NCI-H1436 treated with DMSO at 0.1 percent for 48 hours (cell line): ENCODE measurements at places on chromosomes 11 and 22.

DNA sequence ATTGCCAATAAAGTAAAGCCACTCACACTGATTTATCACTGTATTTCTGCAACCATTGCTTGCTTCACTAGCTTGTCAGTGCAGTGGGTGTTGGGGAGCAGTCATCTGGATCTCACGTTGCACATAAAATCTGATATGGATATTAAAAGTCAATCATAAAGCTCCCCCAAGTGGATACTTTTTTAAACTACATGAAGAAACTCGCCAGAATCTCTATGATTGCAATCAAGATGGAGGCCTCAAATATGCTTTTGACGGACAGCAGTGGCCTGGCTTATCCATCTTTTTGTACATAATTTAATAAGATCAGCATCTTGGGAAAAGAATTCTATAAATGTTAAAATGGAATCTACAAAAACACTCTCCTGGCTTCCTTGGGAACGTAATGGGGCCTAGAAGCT lies 137.7 kb downstream of the WT1 start:
- peak; percentile 56 for DNase-seq

GRCh38 chr11:109486129-109486528 lies 64.1 kb downstream of the C11orf87 start:
- DNase-seq: peak; percentile 47

DNA sequence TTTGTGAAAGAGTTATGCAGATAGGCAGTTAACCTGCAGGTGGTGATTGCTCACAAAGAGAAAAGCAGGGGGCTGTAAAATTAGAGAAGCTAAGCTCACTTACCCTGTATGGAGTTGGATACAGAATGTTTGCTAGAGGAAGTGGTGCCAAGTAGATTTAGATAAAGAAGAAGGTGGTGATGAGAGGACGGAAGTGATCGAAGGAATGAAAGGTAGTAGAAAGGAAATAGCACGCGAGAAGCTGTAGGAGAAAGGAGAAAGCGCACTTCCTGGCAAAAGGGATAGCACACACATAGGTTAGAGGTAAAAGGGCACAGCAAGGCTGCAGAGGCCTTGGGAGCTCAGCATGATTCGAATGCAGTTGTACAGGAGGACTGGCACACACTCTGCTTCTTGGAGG lies 87.3 kb upstream of the CTSC start:
- DNase-seq: no peak

- DNase-seq: no peak
Observed at GRCh38 chr11:30553521-30554110, 32.5 kb downstream of the MPPED2 start.

DNA sequence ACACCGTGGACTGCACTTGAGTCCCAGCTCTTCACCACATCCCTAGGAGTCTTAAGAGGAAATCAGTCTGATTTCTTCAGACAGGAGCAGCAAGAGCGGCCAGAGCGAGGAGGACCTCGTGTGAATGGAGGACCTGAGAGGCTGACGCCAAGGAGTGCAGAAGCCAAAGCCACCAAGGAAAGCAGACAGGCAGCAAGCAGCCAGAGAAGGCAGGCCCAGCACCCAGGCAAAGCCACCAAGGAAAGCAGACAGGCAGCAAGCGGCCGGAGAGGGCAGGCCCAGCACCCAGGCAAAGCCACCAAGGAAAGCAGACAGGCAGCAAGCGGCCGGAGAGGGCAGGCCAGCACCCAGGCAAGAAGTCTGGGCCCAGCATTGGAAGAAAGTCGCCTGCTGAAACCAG lies 11.8 kb downstream of the CYB561A3 start:
- DNase-seq: no peak

GRCh38 chr11:43936076-43936475 lies 6.4 kb upstream of the C11orf96 start:
- DNase-seq: no peak

DNA sequence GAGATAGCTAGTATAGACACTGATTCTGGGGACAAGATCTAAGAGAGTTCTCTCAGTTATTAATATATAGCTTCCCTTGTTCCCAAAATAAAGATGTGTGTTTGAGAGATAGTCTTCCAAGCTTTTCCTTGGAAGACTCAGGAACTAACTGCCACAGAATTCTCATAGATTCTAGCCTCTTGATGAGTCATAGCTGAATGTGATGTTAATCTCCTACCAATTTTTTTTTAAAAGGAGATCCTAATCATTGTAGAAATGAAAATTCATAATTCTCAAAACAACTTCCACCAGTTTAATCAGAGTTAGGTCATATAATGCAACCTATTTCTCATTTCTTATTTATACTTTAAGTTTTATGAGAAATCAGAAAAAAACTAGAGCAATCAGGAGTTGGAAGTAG lies 148.8 kb downstream of the JRKL start:
- DNase-seq: no peak

DNA sequence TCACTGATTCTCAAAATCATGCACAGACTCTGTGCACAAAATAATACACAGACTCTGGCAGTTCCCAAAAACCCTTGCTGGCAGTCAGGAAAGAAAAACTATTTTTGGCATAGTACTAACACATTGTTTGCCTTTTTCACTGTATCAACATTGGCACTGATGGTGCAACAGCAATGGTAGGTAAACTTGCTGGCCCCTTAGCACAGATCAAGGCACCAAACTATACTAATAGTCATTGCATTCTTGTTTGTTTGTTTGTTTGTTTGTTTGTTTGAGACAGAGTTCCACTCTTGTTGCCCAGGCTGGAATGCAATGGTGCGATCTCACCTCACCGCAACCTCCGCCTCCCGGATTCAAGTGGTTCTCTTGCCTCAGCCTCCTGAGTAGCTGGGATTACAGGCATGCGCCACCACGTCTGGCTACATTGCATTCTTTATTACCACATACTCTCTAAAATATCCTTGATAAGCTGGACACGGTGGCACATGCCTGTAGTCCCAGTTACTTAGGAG lies 81.0 kb upstream of the SLC6A5 start:
- no peak for DNase-seq

- DNase-seq: no peak
Observed at GRCh38 chr11:131195661-131196517, 174.5 kb upstream of the NTM start.

- no peak for DNase-seq
Observed at GRCh38 chr11:64314146-64314804, 3.1 kb downstream of the TRMT112 start.

GRCh38 chr11:134819041-134819440 lies 407.0 kb upstream of the B3GAT1 start:
- DNase-seq: no peak

- DNase-seq: no peak
Observed at GRCh38 chr11:115097796-115098408, 406.3 kb downstream of the CADM1 start.
